ENCODE measurements at places on chromosomes 2 and 18.

GRCh38 chr2:149527998-149528755, 59.4 kb downstream of the MMADHC start:
- no peak for DNase-seq

DNA sequence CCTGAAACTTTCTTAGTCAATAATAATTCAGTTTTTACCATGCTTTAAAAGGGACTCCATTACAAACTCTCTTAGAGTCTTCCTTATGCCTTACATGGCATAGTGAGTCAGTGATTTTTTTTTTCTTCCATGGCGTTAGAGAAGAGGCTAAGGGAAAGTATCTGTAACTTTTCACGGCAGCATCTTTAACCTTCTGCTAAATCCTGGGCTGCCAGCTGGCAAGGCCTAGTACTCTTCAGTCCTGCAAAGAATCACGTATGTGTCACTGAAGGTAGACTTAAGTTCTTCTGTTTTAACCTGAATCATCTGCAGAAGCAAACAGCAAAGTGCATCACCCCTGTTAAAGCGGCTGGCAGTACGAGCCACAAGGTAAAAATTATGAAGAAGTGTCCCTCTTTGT, 286.3 kb upstream of the FN1 start:
- no peak for DNase-seq

DNA sequence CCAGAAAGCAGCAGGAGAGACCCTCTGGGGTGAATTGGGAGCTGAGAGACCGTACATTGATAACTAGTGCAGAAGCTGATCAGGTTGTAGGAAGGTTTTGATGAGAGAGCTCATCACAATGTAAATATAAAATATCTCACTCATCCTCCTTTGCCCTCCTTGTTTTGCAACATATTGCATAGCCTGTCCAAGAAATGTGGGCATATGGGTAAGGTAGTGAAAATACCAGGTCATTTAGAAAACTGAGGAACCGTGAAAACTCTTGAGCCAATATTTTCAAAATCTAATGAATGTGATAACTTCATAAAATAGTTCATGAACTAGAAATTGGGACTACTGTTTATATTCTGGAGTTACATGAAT, 31.4 kb downstream of the C18orf54 start:
- DNase-seq: no peak

DNA sequence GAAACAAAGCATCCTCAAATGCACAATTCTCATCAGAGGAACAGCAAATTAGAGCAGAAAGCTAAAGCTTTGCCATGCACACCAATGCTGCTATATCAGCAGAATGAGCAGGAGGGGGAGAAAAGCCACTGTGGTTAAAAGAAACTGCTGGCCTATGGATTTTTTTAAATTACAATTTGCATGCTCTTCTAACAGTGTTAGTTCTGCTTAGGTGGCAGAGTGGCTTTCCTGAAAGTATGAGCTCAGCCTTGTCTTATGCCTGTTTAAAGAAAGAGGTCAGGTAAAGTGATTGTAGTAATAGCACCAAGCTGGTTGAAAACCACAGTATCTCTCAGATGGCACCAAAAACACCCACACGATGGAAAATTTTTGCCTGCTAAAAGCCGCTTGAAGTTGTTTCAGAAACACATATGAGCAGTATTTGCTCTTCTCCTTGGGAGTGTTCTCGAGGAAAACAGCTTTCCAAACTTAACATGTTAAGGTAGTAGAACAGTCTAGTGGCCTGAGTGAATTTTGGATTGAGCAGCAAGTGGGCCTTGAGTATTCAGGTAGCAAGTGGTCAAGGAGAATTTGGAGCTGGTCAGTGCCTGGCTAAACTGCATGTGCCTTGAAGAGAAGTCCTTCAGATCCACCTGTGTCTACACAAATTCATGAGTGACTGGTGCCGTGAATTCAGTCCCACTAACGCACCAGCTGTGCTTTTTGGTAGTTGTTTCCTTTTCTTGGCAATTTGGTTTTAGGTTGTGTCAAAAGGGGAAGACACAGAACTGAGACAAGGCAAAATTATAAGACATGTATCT, 19.6 kb upstream of the NDUFV2 start:
- no peak for DNase-seq

DNA sequence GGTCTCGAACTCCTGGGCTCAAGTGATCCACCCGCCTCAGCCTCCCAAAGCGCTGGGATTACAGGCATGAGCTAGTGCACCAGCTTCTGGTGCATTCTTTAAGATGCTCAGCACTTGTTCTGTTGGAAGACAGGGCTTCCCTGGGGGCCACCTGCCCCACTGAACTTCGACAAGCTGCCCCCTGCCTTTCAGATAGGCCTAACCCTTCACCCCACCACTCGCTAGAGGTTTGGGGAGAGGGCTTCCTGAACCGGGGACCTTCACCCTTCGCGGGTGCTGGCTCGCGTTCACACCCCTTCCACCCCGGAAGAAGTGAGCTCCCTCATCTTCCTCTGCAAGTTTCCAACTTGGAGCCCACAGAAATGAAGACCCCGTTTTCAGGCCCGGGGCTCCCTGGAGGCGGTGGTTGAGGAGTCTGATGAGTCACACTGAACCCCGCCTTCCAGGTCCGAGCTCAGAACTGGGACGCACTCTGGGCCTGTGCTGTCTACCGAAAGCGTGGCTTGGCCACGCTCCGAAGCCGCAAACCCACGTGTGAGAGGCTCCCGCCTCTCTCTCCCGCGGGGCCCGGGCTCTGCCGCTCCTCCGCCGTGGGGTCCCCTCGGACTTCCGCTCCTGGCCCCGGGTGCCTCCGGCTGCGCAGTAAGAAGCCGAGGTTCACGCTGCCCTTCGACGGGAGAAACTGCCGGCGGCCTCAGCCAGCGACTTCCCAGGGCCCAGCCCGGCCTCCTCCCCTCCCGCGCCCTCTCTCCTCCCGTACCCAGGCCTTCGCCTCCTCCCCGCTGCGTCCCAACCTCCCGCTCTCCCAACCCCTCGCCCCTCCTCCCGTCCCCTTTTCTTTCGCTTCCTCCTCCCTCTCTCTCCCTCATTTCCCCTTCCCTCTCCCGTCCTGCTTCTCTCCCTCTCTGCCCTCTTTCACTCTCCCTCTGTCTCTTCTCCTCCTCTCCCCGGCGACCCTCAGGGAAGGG, 47.5 kb upstream of the SP3 start:
- peak; percentile 89 for DNase-seq

DNA sequence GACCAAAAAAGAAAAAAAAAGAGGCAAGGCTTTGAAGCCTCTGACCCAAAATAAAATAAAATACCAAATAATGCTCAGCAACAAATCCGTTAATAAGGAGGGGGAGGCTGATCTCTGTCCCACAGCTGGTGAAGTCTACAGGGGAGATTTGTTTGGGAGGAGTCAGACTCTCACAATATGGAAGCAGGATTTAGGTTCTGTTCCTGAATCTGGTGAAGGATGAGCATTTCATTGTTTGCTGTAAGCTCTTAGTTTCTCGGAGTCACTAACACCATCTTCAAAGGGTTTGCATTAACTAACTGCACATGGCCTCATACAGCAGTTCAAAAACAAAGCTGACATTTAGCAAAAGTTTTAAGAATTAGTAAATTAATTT, 339.4 kb upstream of the TNP1 start:
- no peak for DNase-seq

DNA sequence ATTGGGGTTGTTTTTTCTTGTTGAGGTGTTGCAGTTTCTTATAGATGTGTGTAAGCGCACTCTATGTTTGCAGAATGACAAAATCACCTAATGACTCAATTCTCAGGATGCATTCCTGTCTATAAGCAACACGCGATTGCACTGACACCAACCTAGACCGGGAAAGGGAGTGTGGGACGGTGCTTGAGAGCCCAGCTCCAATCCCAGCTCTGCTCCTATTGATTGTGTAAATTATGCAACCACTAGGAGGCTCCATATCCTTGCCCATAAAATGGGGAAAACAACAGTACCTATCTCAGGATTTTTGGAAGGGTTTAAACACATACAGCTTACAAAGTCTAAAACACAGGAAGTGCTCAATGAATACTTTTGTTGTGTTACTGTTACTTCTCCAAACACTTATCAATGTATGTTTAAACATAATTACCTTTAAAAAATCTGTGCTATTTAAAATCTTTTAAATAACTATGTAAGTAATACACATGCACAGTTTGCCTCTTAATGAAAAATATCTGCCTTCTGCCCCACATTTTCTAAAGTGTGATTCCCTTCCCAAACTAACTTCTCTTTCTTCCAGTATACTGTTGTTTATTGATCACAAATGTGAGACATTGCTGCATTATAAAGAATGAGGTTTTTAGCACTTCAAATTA, 132.5 kb downstream of the SPHKAP start:
- no peak for DNase-seq

GRCh38 chr2:59223742-59224141, 982.6 kb upstream of the FANCL start:
- DNase-seq: no peak

GRCh38 chr18:40407909-40408308, 1547.1 kb upstream of the PIK3C3 start:
- no peak for DNase-seq

DNA sequence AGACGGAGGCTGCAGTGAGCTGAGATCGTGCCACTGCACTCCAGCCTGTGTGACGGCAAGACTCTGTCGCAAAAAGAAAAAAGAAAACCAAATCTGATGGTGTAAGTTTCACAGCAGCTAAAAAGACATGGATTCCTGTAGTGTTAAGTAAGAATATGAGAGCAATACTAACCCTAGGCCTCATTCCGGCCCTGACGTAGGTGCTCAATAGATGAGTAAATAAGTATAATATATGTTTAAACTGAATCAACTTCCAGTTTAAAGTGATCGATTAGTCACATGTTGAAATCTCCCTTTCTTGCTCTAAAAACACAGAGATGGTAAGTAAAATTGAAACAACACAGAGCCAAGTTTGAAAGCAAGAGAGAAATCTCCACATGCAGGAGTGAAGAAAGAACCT, 8.0 kb downstream of the ME2 start:
- no peak for DNase-seq

GRCh38 chr2:165633431-165633830, 160.6 kb downstream of the GALNT3 start:
- DNase-seq: no peak

- DNase-seq: no peak
Observed at GRCh38 chr2:223055140-223055539, 3.1 kb downstream of the KCNE4 start.

- no peak for DNase-seq
Observed at GRCh38 chr2:151269798-151270568, 8.3 kb upstream of the RBM43 start.

GRCh38 chr2:73112026-73112912, 479 bp downstream of the RAB11FIP5 start:
- no peak for DNase-seq

- DNase-seq: no peak
Observed at GRCh38 chr2:215388002-215388728, 47.7 kb downstream of the FN1 start.

DNA sequence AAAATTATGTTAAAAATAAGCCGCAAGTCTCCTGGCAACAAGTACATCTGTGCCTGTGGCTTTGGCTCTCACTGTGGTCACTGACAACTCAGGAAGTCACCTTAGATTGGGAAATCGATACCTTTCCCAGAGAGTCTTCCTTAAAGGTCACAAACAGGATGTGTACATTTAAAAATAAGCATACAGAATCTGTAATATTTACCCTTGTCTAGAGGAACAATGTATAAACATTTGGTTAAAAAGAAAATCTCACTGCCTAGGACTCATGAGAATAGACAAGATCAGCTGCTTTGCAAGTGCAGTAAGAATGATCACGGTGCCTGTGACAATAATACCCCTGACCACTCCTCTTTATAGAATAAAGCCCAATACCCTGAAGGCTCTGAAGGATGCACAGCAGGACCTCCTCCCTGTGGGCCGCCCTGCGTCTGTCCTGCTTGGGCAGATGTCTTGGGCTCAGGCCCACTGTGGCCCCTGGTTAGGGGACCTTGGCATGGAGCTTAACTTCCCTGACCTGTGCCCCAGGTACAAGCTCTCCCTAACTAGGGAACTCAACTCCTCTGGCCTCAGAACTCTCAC, 98.0 kb upstream of the MGAT4A start:
- no peak for DNase-seq

- peak; percentile 28 for DNase-seq
Observed at GRCh38 chr2:3293221-3293620, 84.4 kb downstream of the EIPR1 start.

GRCh38 chr2:29502460-29502911, 387.3 kb downstream of the CLIP4 start:
- no peak for DNase-seq

DNA sequence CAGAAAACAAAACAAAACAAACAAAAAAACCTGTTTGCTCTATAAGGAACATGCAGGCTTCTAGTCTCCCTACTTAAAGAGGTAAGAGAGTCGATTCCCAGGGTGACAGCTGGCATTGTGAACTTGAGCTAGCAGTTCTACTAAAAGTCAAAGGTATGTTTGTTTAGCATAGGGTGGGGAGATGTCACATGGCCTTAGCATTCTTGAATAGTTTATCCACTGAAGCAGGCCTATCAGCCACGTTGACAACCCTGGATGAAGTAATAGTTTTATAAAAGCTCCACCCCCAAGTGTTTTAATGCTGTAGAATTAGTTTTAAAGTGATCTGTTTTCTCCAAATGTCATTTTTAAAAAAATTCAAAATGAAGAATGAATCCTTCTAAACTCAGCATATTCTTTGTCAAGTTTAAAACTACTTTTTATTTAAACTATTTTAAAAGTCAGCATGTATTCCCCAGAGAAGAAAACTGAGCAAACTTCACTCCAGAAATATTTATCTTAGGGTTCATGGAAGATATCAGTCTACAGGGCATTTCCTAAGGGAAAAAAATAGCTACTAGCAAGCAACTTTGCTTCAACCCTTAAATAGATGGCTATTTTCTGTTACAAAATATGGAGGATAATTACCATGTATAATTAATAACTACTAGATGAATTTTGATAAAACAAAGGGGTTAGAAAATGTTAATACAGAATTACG, 1.7 kb downstream of the MYOM1 start:
- DNase-seq: no peak

DNA sequence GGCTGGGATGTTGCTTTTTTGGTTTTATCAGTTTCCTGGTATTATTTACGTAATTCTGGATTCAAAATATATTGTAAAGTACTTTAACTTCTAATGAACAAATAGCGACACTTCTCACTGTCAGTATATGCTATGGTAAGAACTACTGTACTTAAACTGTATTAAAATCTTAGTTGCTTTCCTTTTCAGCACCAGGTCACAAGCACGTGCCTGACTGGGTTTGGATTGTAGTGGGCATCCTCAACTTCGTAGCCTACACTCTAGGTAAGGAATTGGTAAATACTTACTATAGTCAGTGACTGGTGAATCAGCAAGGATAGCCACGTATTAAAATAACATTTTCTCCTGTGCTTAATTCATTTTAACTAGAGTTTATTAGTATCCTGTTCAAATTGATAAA, 20.4 kb upstream of the ADGRF3 start:
- DNase-seq: no peak

Measured in left forelimb (tissue), 1 donor.